ENCODE measurements at places on chromosomes 7 and 10.

DNA sequence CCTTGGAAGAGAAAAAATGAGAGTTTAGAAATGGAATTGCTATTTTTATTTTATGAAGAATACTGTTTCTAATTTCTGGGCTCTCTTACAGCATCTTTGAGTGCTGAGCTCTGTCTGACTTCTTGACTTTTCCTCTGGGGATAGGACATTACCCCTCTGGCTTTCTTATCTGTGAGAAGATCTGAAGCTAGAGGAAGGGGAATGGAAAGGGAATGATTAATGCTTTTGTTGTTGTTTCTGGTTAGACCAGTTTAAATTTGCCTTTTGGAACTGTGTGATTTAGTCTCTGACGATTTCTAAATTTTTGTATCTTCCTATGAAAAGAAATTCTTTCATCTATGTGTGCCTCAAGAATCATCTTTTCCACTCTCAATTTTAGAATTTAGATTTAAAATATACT is 811.4 kb downstream of the REEP3 start:
- no peak for DNase-seq

DNA sequence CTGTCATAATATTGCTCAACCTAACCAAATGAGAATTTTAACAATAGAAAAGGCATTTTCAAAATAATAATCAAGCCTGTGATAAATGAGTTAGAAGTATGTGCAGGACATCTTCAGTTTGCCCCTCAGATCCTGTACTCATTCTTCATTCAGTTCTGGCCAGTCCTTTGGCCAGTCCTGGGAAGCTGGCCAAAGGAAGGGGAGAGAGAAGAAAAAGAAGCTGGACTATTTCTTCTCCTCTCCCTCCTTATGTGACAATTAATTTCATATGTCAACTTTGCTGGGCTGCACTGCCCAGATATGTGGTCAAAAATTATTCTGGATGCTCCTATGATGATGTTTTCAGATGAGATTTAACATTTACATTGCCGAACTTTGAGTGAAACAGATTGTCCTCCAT is 31.6 kb upstream of the ITGB8 start:
- no peak for DNase-seq

GRCh38 chr7:45219801-45220435 is 62.3 kb downstream of the RAMP3 start:
- no peak for DNase-seq

DNA sequence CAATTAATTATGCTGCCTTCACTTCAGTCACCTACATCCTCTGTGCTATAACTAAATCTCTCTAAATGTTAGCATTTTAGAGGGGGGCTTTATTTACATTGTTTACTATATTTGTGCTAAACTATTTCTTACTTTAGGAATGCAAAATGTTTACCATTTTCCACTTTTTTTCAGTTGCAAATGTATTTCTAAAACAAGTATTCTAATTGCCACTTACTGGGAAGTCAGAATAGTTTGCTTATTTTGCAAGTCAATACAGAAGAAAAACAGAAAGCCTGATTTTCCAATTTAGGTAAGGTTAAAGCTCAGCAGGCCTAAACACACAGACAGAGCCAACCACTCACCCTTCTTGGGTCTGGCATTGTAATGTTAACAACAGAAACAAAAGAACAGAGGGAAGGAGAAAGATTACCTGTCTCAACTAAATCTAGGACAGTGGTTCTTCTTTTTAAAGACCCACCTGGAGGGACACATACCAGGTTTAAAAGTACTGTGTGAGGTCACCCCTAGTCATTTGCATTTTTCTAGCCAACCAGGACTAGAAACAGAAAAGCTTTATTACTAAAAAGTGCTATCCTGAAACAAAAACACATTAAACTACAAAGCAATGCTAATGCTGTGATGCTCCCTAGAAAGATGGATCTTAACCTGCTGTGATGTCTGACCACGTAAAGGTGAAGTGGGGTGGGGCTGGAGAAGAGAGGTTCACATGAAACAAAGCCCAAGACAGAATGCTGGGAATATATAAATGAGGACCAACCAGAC is 178.2 kb downstream of the SLC25A13 start:
- DNase-seq: no peak

DNA sequence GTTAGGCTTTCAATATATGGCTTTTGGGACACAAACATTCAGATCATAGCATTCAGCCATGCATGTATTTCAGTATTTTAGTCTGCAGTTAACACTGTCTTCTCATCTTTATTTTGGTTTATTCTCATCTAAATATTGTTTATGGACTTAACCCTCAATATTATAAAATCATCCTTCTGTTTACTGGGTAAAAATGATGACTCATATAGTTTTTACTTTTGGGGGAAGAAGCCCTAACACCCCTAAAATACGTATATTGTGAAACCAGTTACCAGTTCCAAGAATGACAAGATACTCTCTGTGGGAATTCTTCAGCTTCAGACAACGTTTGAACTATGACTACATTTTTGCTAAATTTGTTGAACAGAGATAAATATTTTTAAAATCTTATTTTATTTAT is 505.4 kb downstream of the LRMDA start:
- no peak for DNase-seq

- no peak for DNase-seq
Observed at GRCh38 chr10:67156239-67156638, 230.4 kb downstream of the LRRTM3 start.

GRCh38 chr7:26683277-26683676 is 181.1 kb downstream of the SKAP2 start:
- DNase-seq: no peak

GRCh38 chr10:132187430-132188138 is 836 bp downstream of the DPYSL4 start:
- no peak for DNase-seq
